Lung (tissue), 17 donors: ENCODE measurements at places on chromosomes 6 and 20. TPM values are rescaled to one million over a fixed set of nuclear protein-coding genes. Genes with fewer than 3 reads are reported as not detected.
A peak's percentile ranks its signal among the peaks of the same experiment; 100 is the strongest.

- H3K4me1 ChIP-seq: no peaks in the 10 kb centered on the region
- H3K27me3 ChIP-seq: no peaks in the 10 kb centered on the region
- H3K4me3 ChIP-seq: no peak overlapping the region
- H3K27ac ChIP-seq: no peak overlapping the region
- no peak for DNase-seq
Measured at GRCh38 chr6:123659960-123660748, 23.4 kb upstream of the TRDN start.

DNA sequence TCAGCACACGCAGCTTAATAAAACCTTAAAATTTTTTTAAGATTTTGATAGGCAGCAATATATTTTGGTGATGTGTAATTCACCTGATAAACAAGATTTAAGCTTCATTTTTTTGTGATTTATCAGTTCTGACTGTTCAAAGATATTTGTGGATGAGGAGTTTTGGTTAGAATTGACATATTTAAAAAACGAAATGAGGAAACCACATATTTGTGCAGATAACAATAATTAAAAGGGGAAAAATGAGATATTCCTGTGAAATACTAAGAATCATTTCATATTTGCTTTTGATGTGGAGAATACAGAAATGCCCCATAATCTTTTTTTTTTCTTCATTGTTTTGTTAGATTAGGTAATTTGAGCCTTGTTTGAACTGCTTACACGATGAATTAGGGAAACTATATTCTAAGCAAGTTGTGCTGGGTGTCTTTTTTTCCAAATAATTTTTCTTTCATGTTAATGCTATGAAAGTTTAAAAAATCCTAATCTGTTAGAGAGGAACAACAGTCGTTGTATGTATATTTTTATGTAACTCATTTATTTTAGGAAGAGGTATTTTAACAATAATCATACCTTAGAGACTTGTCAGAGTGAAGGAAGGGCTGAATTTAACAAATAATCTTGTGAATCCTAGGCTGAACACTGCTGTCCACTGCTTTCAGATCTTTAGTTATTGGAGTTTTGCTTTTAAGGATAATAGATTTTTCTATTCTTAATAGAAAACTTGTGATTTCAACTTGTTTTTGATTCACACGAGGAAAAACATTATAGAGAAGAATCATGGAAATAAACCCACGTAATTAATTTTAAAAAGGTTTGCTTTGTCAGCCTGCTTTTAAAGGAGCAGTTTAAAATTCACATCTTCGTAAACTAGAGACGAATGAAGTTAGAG is 4.0 kb downstream of the ARID1B start:
- no peaks in the 10 kb centered on the region for H3K27me3 ChIP-seq
- no peak for DNase-seq
- H3K4me1 ChIP-seq: peaks cover 29% of the 10 kb centered on the region
- peaks cover 5% of the 10 kb centered on the region for H3K36me3 ChIP-seq
- no peak overlapping the region for H3K4me3 ChIP-seq

DNA sequence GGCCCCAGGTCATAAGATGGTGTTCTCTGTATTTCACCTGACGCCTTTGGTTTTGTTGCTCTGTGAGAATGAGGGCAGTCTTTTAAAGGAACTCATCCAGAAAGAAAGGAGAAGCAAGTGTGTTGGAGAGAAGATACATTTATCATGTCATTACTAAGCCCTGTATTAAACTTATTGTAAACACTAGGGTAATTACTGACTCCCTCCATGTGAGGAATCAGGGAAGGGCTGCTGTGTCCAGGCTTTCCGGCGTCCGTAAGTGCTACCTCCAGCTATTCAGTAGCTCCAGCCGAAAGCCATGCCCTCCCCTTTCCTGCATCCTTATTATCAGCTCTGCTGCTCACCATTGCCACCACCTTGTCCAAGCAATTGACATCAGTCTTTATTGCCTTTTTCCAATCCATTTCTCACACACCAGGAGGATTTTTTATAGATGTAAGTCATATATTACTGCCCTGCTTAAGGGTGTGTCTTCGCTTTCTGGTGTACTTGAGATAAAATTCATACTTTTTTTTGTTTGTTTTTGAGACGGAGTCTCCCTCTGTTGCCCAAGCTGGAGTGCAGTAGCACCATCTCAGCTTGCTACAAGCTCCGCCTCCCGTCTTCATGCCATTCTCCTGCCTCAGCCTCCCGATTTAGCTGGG is 94.7 kb downstream of the RPP40 start:
- DNase-seq: no peak
- H3K4me3 ChIP-seq: no peak overlapping the region
- H3K4me1 ChIP-seq: peaks cover 24% of the 10 kb centered on the region
- H3K36me3 ChIP-seq: peaks cover 3% of the 10 kb centered on the region
- no peaks in the 10 kb centered on the region for H3K27me3 ChIP-seq
- H3K27ac ChIP-seq: no peak overlapping the region

DNA sequence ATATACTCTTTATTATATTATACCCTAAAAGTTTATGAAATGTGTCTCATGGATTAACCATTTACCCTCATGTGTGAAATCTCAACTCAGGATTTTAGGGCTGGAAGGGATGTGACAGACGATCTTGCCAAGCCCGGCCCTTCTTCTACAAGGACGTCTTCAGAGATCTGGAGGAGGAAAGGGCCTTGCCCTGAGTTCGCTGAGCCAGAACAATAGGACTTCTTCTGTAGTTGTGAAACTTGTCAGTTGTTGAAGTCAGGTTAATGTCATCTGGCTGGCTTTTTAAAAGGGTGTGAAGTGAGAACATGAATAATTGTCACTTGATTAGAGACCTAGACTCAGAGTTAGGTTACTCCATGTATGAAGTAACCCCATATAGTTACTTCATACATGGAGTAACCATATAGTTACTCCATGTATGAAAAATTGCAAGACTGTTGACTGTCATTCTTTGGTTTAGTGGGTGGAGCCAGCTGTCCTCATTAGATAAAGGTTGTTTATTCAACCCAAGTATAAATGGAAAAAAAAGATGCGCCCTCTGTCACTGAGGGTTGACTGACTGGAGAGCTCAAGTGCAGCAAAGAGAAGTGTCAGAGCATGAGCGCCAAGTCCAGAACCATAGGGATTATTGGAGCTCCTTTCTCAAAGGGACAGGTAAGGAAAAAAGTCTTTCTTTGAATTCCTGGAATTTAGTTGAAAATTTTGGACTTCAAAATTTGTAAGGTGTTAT is at the start of gene ARG1:
Gene ARG1 (plus strand): TSS at position 541 of the 730 bp plus-strand sequence. CDS start 57 bp downstream, at position 598.
- no peak within 1 kb of the TSS for H3K27ac ChIP-seq
- H3K4me1 ChIP-seq: no peaks in the 10 kb centered on the region
- no peak within 1 kb of the TSS for H3K4me3 ChIP-seq
- DNase-seq: no peak

MAFB gene
- total RNA-seq: 17.5 TPM

HAO1 gene
- total RNA-seq: not detected

DNA sequence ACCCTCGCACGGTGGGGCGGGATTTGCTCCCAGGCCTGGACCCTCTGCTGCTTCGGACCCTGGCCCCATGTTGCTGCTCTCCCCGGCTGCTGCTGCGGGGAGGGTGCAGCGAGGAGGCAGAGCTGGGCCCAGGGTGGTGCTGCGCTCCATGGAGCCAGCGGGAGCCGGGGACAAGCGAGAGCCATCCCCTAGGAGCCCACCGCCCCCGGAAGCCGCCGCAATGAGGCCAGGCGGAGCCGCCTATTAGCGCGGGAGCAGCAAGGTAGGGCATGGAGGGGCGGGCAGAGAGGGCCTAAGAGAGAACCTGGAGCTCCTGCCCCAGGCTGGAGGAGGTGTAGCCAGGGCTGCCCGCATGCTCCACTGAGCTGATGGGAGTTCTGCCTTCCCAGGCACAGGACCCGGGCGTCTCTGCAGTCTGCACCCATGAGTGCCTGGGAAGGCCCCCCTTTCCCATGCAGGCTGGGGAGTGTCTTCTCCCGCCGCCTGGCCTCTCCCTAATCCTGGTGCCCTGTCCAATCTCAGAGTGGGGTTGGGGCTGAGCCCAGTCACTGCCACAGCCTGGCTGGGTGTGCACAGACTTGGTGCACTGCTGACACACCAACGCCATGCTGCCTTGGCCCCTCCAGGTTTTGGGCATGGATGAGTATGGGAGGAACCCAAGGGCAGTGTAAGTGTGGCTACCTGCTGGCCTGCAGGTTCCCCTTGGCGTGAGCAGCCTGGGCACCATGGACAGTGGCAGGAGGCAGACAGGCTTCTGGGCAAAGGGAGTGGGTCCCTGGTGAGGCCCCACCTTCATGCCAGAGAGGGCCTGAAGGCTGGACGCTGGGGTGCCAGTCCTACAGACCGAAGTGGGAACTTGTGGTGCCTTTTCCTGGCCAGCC is 360.6 kb upstream of the MAP3K7 start:
- no peaks in the 10 kb centered on the region for H3K36me3 ChIP-seq
- H3K27me3 ChIP-seq: no peaks in the 10 kb centered on the region
- H3K4me1 ChIP-seq: no peaks in the 10 kb centered on the region
- DNase-seq: no peak

GRCh38 chr6:107290491-107290890 is 168.9 kb downstream of the PDSS2 start:
- no peaks in the 10 kb centered on the region for H3K4me1 ChIP-seq
- no peak for DNase-seq
- no peaks in the 10 kb centered on the region for H3K27me3 ChIP-seq
- H3K36me3 ChIP-seq: no peaks in the 10 kb centered on the region

POPDC3 gene
- 1.1 TPM for total RNA-seq

LAMA2 gene
- 105 TPM for total RNA-seq

VSTM2L gene
- 71.6 TPM for total RNA-seq

DNA sequence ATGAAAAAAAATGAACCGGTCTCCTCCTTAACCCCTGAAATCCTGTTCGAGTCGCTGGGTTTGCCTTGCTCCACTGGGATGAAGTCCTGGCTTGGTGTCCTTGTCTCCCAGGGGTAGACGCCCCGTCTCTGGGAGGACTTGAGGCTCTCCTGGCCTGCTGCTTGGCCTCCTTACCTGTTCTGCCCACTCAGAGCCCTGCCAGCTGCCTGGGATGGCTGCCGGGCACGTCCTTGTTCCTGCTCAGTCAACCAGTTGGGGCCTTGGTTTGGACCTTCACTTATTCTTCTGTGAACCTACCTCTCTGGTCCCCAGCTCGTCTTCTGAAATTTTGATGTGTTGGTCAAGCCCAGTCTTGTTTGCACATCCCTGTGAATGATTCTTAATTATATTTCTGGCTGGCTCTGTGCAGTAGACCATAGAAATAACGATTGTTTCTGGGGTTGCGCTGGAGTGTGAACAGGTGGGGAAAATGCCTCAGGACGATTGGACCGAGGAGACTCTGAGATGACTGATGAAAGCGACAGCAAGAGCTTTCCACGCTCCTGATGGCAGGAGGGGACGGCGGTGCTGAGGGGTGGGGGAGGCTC is 126.5 kb upstream of the ESR1 start:
- no peaks in the 10 kb centered on the region for H3K4me1 ChIP-seq
- H3K4me3 ChIP-seq: no peak overlapping the region
- DNase-seq: no peak
- no peaks in the 10 kb centered on the region for H3K36me3 ChIP-seq
- no peak overlapping the region for H3K27ac ChIP-seq

DNA sequence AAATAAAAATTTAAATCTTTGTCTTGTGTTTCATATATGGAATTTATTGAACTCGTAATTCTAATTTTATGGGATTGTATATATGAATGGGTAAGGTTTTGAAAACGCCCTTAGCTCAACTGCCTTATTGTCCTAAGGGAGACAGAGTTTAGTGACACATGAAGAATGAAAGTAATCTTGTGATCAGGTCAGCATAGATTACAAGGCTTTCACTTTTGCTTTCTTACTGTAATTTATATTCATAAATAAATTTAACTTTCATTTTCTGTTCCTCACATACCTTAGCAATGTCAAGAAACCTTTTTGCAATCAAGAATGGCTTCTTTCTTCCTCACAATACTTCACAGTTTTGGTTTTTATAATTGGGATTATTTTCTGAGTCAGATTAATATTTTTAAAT is 14.4 kb downstream of the KPNA5 start:
- no peak overlapping the region for H3K4me3 ChIP-seq
- H3K27me3 ChIP-seq: no peaks in the 10 kb centered on the region
- H3K27ac ChIP-seq: no peak overlapping the region
- peaks cover 13% of the 10 kb centered on the region for H3K36me3 ChIP-seq
- no peak for DNase-seq

DNA sequence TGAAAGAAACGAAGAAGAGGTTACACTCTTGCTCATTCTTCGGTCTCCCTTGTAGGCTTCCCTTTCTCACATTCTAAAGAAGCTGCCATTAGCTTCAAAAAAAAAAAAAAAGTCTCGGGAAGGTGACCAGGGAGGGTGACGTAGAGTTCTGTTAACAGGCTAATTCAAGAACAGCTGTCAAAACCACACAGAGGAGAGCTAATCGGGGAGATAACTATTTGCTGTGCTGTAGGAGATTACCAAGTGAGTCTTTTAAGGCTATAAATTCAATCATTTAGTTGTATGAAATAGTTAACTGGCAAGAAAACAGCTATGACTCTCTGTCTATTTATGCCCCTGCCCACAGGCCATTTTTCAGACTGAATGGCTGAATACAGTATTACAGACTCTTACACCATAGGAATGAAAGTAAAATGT is 256.8 kb downstream of the SYNE1 start:
- H3K4me3 ChIP-seq: peak overlapping the region; percentile 0
- no peaks in the 10 kb centered on the region for H3K27me3 ChIP-seq
- H3K4me1 ChIP-seq: peaks cover 10% of the 10 kb centered on the region
- DNase-seq: peak; percentile 92
- peaks cover 9% of the 10 kb centered on the region for H3K36me3 ChIP-seq

GRCh38 chr6:157763129-157763903 is 59.7 kb upstream of the SNX9 start:
- no peak overlapping the region for H3K4me3 ChIP-seq
- peaks cover 10% of the 10 kb centered on the region for H3K4me1 ChIP-seq
- peak; percentile 68 for DNase-seq
- no peaks in the 10 kb centered on the region for H3K27me3 ChIP-seq
- no peaks in the 10 kb centered on the region for H3K36me3 ChIP-seq

DNA sequence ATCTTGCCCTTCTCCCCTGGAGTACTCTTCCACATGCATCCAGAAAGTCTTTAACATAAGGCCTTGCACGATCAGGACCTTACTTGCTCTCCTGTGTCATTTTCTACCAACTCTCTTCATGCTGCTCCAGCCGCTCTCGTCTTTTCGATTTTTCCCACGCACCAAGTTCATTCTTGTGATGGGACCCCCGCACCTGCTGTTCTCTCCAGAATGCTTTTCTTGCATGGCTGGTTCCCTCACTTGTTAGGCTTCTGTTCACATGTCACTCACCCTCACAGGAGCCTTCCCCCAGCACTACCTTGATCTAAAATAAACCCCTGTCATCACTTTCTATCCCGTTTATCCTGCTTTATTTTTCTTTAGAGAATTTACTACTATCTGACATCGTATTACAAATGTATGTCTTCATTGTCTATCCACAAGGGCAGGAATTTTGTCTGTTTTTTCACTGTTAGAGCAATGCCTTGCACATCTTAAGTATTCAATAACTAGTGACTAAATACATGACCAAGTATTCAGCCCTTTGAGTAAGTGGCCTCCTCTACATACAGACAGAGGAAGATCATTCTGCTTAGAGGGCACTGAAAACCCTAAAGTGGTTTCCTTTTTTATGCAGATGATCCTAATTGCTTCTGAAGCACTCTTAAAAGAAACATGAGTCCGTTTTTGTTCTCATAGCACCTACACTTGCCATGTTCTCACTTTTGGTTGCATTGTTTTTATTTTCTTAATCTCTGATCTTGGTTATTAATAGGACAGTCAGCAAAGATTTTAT is 166.9 kb downstream of the SLC16A10 start:
- no peak for DNase-seq
- H3K4me1 ChIP-seq: no peaks in the 10 kb centered on the region
- H3K4me3 ChIP-seq: no peak overlapping the region
- H3K27ac ChIP-seq: no peak overlapping the region
- H3K36me3 ChIP-seq: no peaks in the 10 kb centered on the region
- peaks cover 10% of the 10 kb centered on the region for H3K27me3 ChIP-seq

GRCh38 chr20:39713076-39713840 is 751.1 kb downstream of the DHX35 start:
- DNase-seq: no peak
- H3K27ac ChIP-seq: no peak overlapping the region
- H3K4me3 ChIP-seq: no peak overlapping the region
- no peaks in the 10 kb centered on the region for H3K4me1 ChIP-seq
